ENCODE measurements at places on chromosomes 1 and 21. TPM values are rescaled to one million over a fixed set of nuclear protein-coding genes. Genes with fewer than 3 reads are reported as not detected.

Gene FAM72C
- total RNA-seq, result 3.7 TPM

Gene SMIM11
- total RNA-seq, result 7.8 TPM

- no peak for DNase-seq
Observed at GRCh38 chr1:70072231-70072751, 133.1 kb downstream of the LRRC40 start.

Gene PDE4B
- 12.4 TPM for total RNA-seq

Gene LMNA
- 944 TPM for total RNA-seq

Gene UBE2Q1
- total RNA-seq, result 55.8 TPM

- no peak for DNase-seq
Observed at GRCh38 chr1:47507144-47507543, 69.3 kb downstream of the FOXD2 start.

Gene LENEP
- total RNA-seq, result not detected

GRCh38 chr1:154115180-154115579, 39.7 kb downstream of the NUP210L start:
- no peak for DNase-seq

DNA sequence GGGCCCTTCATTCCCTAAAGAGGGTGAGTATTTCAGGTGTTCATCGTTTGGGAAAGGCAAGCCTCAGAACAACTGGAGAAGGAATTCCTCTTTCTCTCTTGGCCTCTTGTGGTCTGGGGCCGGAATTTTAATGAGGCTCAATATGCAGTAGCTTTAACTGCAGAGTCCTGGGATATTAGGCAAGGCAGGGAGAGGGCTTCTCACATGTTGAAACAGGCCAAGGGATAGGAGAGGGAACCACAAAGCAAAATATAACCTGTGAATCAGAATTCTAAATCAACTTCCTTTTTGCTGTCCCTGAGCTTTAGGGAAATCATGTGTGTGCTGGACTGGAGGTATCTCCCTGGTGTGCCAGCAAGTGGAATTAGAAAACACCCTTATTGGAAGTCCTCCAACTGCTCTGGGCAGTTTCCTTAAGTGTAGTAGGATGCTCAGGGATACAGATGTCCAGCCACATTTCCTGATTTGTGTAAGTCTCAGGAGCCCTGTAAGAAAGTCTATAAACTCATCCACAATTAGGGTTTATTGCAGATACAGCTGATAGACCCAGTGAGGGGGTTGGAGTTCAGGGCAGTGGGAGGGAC, 215.8 kb upstream of the ZRANB2 start:
- DNase-seq, result no peak

DNA sequence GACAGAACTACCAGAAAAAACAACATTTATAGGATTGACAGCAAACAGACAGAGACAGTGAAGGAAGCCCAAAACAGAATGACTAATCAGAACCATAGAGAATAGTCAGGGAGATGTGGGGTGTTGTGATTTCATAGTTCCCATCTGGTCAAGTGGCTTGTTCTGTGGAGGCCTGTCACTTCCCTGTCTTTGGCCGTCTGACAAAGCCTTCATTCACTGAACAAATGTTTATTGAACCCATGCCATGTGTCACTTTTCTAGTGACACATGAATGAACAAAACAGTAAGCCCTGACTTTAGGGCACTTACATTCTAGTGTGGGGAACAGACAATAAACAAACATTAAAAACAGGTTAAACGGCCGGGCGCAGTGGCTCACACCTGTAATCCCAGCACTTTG, 3.2 kb upstream of the SRRM1 start:
- no peak for DNase-seq

DNA sequence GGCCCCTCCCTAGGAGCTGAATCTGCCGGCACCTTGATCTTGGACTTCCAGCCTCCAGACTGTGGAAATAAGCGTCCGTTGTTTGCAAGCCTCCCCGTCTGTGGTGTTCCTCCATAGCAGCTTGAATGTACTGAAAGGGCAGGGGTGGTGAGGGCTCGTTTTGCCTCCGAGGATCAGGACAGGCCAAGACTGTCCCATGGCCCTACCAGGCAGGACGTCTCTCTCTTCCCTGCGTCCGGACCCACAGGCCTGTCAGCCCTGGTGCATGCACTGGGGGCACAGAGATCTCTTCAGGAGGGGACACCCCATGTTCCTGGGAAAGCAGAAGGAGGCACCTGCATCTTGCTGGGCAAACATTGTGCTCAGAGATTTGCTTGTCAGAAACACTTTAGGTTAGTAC, 156.3 kb upstream of the C1orf174 start:
- no peak for DNase-seq

Gene OR6N2
- not detected for total RNA-seq

Gene LRRC7
- 0.29 TPM for total RNA-seq

- no peak for DNase-seq
Observed at GRCh38 chr1:198520524-198521254, 19.8 kb downstream of the ATP6V1G3 start.

Gene CELA3A
- total RNA-seq, result not detected

DNA sequence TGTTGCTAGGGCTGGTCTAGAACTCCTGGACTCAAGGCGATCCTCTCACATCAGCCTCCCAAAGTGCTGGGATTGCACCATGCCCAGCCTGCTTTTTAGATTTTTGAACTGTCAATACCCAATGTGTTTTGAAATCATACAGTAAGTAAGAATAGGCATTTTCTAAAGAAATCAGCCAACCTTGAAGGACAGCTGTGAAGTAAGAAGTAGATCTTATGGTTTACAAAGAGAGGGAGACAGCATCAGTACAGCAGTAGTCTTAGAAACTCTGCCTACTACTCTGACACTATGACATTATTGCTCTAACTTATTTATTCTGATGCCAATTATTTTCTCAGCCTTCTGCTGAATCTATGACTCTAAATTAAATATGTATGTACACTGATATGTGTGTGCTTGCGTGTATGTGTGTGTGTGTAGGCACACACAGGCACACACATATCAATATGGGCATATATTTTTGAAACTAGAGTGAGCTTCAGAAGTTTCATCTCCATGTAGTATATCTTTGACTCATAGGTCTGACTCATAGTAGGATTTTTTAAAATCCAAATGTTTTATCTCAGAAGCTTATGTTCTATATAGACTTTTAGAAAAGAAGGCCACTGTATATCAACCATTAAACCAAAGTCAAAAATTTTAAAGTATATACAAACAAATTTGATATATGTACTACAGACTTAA, 140.4 kb downstream of the COL24A1 start:
- no peak for DNase-seq

DNA sequence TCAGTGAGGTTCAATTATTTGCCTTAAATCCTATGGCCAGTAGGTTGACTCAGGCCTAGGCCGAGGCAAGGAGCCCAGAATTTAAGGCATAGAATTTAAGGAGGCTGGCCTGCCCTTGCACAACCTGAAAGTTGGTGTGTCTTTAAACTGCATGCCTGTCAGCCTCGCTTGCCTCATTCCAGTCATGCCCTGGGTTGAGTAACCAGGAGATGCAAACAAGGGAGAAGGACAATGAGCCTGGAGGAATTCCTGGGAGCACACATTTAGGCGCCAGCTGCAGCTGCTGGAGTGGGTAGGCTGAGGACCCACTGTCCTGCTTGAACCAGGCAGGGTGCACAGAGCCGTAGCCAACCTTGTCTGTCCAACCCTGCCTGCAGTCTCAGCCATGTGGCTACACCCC, 11.7 kb downstream of the CD2 start:
- DNase-seq, result no peak
